ENCODE measurements at places on chromosomes 3 and 15.

- no peak for DNase-seq
Observed at GRCh38 chr15:34301058-34301457, 36.5 kb downstream of the SLC12A6 start.

- DNase-seq = no peak
Observed at GRCh38 chr15:63454503-63455211, 49.7 kb upstream of the USP3 start.

DNA sequence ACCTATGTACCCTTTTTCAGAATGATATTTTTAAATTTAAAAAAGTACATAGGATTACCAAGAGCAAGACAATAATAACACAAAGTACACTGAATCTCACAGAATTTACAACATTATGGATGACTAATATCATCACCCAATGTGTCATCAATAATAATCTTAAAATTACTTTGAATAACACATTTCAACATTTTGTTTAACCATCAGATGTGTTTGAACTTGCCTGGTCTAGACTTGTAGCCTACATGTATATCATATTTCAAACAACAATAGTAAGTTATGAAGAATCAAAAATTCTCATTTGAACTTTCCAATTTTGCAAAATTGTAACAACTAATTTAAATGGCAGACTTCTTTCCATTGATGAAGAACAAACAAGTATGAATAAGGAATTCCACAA lies 15.1 kb downstream of the LRRC3B start:
- DNase-seq = no peak

DNA sequence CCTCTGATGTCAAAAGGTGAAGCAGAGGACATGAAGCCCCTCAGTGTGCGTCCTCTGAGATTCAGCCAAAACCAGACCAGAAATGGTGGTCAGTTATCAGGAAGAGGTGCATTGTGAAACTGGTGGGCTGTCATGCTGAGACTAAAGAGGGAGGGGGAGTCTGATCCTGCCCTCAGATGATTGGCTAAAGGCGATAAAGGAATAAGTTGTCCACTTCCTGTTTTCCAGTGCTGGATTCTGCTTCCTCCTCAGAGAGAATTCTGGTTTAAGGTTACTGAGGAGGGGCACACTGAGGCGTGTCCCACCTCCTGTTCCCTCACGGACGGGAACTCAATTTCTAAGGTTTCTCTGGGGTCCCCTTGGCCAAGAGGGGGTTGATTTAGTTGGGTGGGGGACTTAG lies 97.0 kb upstream of the UBE3A start:
- no peak for DNase-seq

GRCh38 chr3:172303941-172304558 lies 144.2 kb downstream of the GHSR start:
- no peak for DNase-seq

DNA sequence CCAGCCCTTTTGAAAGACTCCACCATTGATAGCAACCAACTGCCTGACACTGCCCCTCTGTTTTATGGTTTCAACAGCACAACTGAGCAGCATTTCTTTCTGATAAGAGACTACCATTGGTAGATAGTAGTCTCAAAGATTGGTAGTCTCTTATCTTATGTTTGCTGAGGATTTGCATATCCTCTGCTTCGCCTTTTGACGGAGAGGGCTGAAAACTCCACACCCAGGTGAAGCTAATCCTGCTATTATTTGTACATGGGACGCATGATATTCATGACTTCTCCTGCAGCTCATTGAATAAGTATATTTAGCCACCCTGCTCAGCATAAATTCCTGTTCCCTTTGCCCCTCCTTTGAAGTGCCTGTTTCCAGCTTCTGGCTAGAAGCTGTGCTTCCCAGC lies 119.4 kb upstream of the STRIT1 start:
- DNase-seq = no peak
